ENCODE measurements at places on chromosomes 12 and 14.
A peak's percentile ranks its signal among the peaks of the same experiment; 100 is the strongest.

- no peak for DNase-seq
Observed at GRCh38 chr12:117226505-117226904, 36.2 kb upstream of the FBXO21 start.

DNA sequence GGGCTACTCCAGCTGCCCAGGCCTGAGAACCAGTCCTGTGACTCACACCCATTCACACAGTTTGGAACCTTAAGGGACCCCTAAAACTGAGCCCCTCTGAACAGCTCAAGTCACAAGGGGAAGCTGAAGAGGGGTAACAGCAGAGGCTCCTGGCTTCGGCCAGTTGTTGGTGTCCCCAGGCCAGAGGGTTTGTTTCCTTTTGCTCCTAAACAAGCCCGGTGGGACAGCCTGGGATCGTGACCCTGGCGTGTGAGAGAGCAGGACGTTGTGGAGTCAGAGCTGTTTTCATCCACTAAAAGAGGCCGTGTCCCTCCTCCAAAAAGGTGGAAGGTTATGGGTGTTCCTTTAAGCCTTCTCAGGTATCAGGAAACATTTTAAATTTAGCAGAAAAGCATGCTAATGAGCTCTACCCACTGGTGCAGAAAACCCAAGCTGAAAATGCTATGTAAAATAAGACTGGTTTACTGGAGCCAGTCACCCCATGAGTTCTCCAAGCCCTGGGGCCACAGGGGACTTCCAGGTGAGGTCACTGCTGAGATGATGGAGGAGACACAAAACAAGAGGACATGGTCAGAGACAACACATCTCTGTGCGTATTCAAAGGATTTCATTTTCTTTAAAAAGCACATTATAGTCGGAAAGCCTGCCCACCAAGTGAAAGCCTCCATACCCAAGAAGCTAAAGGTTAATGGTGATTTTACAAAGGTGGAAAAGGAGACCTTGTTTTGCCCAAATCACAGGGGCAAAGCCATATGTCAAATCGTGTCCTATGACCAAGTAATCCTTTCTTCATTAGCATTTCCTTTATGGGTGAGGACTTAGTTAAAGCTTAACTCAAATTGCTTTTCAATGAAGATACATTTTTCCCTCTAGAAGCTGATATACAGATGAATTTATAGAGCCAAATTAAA lies 14.1 kb downstream of the PRKAB1 start:
- no peak for DNase-seq

- no peak for DNase-seq
Observed at GRCh38 chr12:89393551-89394121, 41.3 kb upstream of the DUSP6 start.

DNA sequence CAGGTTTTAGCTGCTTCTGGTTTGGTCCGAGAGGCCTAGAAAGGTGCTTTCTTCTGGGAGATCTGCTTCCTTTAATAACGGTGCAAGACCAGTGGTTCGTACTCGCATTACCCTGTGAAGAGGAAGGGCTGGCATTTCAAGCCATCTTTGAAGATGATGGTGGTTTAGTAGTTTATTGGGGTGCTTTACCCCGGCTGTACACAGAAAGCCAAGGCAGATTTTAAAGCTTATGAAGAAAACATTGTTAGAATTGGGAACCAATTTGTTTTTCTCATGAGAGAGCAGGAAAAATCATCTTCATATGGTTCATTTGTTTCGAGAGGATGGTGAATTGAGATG lies 3.6 kb downstream of the CCND2 start:
- DNase-seq: no peak

DNA sequence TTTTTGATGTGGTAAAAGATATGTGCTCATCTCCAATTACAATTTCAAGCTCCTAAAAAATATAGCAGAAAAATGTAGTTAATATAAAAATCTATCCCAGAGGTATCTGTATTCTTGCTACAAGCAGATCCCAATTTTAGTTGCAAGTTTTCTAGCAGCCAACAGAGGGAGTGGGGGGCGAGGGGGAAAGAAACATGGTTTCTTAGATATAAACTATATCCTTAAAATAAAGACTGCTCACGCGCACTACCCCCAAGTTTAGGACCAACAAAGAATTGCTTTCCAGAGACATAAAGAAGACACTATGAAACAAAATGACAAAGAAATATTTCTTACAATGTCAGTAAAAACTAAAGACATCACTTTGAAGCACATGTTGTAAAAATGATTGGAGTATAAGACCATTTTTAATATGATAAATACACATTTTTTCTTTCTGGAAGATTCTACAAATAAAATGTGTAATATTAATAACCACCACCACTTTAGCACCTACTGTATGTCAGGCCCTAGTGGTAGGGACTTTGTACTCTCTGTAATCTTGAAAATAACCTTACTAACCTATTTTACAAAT lies 5.4 kb downstream of the MAGOHB start:
- DNase-seq: no peak

DNA sequence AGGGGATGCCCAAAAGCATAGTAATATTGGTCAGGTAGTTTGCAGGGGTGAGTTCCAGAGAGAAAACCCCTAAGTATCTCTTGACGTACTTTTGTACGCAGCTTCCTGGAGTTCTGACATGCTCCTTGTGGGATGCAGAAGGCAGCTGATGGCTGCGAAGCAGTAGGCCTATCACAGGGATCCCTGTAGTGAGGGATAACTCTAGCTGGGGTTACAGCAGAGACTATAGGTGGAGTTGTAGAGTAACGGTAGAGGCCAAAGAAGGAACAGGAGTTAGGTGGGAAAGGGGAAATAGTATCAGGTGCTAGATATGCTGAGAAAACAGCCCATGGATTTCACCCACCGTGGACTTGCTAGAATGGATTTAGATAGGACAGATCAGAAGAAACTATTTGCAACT lies 37.3 kb downstream of the MGST1 start:
- DNase-seq: no peak

DNA sequence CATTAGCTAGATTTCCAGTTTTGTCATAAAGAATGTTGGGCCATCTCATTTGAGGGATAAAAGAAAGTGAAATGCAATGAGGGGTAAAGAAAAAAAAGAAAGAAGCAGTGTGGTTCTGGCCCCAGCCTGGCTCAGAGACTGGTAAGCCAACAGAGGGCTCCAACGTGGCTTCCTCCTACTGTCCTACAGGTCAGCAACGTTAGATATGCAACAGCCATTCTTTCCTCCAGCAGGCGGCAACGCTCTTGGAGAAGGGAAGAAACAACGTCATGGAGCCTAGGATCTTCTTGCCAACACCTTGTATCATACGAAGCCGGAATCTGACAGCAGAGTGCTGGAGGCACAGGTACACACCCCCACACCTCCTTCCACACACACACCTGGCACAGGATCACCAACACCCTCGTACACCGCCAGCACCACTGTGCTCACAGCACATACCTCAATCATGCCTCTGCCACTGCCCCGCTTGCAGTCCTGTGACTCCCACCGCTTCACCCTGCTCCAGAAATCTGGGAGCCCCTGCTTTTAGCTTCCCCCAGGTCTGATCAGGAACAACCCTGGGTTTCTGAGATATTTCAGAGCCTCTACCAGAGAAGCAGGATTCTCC lies 102.8 kb downstream of the RPAP3 start:
- DNase-seq: no peak

DNA sequence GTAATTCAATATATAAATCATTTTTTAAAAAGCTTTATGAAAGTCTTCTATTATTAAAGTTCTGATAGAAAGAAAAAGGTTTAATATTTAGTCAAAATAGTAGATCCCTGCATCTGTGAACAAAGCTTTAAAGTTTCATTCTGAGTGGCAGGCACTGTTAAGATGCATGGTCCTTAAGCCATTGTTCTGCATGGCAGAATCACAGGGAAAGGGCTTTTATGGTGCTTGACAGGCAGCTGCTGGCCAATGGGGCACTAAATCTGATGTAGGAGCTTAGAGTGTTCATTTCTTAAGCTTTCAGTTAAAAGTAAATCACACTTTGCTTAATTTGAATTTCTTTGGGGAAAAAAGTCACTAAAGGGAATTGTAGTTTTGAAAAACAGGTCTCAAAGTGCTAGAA lies 148.2 kb downstream of the PLEKHA5 start:
- DNase-seq: no peak

GRCh38 chr14:81855007-81855406 lies 321.4 kb upstream of the SEL1L start:
- no peak for DNase-seq

DNA sequence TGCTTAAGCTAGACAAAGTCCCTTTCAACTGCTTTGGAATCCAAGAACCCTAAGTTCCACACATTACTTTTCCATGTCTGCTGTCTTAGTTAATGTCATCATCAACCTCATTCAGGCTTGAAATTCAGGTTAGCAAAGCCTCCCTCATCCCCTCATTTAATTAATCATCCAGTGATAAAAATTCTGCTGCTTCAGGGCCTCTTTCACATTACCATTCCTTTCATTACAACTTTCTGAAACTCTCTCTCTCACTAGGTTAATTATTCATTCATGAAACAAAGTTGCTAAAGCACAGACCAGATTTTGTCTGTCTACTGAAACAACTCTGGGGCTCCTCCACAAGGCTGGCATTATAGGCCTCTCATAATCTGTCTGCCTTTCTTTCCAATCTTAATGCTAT lies 9.4 kb upstream of the VTI1B start:
- DNase-seq: no peak

DNA sequence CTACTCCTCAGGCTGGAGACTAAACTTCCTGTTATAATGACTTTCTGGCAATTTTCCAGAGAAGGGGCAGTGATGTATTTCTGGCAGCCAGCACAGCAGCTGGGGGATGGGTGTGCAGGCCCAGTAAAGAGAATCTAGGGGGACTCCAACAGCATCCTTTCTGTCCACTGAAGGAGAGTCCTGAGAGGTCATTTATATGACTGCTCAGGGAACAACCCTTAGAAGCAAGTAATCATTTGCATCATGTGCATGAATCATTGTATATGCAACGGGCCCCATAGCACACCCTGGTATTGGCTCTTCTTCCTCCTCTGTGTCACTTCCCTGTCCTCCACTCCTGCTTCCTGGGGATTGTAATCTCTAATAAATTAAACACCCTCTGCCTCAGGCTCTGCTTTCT lies 493.8 kb downstream of the RPS29 start:
- no peak for DNase-seq

DNA sequence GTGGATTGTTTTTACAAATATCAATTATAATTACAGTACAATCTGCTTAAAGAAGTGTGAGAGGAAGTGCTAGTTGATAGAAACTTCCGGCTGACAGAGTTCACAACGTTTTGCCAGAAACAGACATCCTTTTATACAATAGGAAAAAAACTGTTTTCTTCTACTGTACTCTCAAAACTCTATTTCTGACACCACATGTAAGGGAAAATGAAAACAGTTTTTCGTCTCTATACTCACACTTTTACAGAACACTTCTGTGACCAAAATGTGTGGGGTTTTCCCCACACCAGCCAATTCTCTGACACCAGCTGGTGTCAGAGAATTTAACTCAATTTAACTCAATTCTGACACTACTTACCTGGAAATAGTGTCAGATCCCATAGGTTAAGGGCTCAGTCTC lies 24.2 kb upstream of the HIF1A start:
- peak; percentile 68 for DNase-seq
